ENCODE measurements at places on chromosomes 6 and 20.

- no peak for DNase-seq
These were observed 21.5 kb upstream of the BPIFB1 start for GRCh38 chr20:33261465-33261864.

DNA sequence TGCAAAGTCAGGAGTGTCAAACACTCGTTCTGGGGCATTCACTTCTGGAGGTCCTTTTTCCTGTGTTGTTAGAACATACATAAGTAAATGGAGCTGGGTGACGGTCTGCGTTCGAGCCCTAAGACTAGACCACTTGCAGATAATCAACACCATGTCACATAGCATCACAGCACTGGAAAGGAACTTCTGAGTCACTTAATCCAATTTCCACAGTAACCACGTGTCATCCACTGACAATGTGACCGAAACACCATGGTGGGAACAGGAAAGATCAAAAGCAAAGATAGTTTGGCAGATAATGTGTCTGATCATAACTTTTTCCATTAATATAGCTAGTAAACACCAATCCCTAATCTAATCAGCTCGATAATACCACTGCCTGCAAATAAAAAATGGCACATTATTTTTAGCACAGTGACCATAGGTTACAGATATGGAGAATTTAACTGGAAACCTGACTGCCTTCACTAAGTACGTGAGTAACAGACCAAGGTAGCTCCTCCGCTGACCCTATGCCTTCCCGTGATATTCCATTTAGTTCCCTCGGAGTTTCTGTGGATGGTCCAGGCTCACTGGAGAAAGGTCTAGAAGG lies 34.8 kb downstream of the WRNIP1 start:
- DNase-seq, result no peak

- no peak for DNase-seq
These were observed 355.4 kb downstream of the CD83 start for GRCh38 chr6:14472986-14473337.

GRCh38 chr6:110039981-110040383 lies 61.9 kb downstream of the GPR6 start:
- peak; percentile 35 for DNase-seq

- DNase-seq, result no peak
These were observed 19.6 kb upstream of the CHMP4B start for GRCh38 chr20:33791540-33791939.

DNA sequence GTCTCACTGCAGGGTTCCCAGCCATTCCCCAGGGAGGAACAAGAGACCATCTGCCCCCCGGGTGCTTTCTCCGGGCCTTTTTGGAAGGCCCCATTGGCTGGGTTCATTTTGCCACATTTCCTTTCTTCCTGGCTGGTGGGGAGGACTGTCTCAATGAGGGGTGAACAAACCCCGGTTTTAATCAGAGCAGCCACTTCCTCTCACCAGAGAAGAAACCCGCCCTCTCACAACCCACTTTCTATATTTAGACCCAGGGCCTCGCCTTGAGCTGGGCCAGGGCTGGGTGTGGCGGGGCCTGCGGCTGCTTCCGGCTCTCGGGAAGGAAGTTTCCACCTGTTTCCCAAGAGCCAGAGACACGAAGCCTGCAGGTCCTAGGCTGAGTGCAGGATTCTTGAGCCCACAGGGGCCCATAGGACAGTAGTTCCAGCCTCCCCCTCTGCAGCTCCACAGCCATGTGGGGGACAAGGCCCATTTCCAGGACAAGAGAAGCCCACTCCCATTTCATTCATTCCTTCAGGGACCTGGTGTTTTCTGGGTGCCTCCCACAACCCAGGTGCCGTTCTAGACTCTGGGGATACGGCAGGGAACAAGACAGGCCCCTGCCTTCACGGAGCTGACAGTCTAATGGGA lies 41.8 kb downstream of the RBM38 start:
- peak; percentile 37 for DNase-seq

DNA sequence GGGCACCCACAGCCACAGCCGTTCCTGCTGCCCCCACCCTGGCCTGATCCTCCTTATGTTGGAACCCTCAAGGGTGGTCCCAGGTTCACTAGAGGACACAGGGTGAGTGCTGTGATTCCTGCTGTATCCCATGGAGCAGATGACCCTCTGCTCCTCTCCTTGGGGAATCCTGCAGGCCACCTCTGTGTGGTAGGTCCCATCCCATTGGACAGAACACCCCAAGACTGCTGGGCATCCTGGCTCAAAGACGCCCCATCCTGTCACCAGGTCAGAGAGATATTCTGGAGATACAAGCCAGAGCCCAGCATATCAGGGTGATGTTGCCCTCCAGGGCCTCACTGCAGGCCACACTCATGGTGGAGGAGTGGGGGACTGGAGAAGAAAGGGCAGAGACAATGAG lies 28.4 kb downstream of the HLA-A start:
- DNase-seq, result no peak

DNA sequence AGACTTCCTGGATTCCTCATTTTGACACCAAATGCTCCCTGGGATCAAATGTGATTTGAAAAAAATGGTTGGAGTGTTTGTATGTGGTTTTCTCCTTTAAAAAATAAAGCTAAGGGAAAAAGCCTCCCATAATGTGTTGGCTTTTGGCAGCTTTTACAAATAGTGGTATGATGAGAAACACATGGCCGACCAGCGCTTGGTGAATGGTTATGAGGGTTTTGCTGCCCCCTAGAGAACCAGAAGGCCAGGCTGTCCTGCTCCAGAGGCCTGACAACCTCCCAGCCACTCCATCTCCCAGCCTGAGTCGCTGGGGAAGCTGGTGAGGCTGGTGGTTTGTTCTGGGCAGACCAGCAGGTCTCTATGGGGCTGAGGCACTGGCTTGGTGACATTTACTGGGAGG lies 69.3 kb downstream of the CLIC5 start:
- DNase-seq, result peak; percentile 97

DNA sequence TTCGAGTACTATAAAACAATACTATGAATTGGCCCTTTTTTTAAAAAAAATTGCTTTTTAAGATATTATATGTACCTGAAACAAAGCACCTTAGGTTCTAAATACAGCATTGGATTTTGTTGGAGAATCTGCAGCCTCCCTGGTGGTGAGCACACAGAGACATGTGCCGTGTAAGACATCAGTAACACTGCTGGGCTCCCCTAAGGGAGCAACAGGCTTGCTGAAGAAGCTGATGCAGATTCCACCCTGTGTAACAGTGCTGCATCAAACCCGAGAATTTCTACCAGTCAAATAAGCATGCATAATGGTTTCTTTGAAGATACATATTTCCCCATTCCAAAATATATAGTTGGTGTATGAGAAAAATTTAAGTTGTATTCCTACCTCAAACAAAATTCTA lies 17.4 kb downstream of the KIAA1586 start:
- no peak for DNase-seq

Data from lung (tissue), 17 donors.